ENCODE measurements at places on chromosomes 6 and 20.

DNA sequence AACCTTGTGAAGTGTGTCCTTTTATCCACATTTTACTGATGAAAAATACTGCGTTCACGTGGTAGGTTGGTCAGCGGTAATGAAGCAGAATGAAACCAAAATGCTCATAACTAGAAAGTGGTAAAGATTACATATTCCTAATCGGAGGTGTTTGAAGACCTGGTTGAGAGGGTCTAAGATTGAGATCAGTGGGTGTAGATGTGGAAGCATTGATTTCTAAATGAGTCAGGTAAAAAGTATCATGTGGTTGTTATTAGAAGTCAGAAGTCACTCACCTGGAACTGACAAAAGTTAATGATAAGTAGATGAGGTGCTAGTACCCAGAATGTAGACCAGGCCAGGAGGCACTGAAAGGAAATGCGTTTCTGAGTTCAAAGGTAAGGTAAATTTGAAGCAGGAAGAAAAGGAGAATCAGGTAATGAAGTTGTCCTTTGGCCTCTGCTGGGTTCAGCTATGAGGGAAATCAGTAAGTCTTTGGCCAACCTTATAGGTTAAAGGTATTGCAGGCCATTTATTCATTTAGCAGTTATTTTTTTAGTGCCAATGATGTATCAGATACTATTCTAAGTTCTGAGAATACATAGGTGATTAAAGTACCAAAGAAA is 31.2 kb downstream of the FAM83B start:
- no peak for DNase-seq

DNA sequence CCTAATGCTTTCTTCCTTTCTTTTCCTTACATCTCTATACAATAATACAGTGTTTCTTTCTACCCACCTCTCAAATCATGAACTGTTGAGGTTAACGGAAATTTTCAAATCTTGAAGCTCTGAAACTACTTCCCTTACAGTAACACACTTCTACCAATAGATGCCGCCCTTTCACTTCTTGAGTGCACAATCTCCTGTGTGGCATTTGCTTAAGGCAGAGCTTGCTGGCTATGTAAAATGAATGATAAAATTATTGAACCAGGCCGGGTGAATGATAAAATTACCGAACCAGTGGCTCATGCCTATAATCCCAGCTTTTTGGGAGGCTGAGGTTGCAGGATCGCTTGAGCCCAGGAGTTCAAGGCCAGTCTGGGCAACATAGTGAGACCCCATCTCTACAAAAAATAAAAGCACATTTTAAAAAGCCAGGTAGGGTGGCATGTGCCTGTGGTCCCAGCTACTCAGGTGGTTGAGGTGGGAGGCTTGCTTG is 56.8 kb downstream of the KCNS1 start:
- DNase-seq, result peak; percentile 67

- no peak for DNase-seq
Measured at GRCh38 chr6:44576132-44576631, 188.7 kb downstream of the CDC5L start.

GRCh38 chr6:11789744-11790143 is 11.1 kb upstream of the ADTRP start:
- no peak for DNase-seq

- DNase-seq, result no peak
Measured at GRCh38 chr20:59788196-59788735, 145.2 kb downstream of the SYCP2 start.

DNA sequence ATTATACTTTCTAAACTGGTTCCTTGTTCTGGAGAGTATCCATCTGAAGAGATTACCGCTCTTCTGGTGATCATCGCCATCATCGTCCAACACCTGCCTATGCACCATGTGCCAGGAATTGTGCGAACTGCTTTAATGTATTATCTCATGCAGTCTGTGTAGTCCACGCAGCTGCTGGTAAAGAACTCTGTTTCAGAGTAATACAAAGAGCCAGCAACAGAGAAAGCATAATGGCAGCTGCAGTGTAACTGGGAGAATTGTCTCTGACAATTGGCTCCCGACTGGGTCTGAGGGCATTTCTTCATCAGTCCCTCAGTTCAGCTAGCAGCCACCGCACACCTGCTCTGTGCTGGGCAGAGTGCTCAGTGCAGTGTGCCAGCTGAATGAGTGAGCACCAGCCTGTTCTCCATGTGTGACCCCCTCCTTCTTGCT is 383.4 kb downstream of the GRIK2 start:
- DNase-seq, result no peak

DNA sequence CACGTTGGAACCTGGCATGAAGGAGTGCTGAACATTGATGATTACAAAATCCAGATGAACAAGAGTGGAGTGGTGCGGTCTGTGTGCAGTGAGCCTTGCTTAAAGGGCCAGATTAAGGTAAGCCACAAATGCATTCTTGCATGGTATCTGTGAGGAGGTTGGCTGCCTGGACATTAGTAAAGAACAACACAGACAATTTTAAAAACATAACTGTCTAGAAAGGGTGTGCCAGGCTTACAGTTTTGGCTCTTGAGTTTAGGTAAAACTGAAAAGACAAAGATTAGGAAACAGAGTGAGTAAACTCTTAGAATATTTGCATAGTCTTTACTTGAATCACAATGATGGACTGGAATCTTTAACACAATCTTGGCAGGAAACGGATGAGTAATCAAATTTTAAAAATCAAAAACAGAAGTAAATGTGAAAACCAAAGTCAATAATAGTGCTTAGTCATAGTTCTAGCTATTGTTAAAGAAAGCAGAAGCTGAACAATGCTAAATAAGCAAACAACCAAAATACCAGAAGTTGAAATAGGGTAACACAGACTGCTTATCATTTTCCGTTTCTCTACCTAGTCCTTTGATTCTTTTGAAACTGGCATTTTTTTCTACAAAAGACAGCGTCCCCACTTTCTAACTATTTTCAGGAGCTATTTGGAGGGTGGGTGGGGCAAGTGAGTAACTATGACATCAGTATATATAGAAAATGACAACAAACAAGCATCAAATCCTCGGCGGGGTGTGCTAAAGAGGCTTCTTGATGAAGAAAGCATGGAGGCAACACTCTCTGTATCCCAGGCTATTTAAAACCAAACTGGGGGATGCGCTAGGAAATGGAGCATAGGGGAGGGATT is 185.8 kb upstream of the RAB32 start:
- DNase-seq, result no peak

- no peak for DNase-seq
Measured at GRCh38 chr6:46453741-46454316, 37.4 kb downstream of the RCAN2 start.

- DNase-seq, result no peak
Measured at GRCh38 chr20:49595811-49596561, 28.0 kb upstream of the PTGIS start.

- DNase-seq, result no peak
Measured at GRCh38 chr6:46648869-46649492, 3.6 kb downstream of the CYP39A1 start.

- no peak for DNase-seq
Measured at GRCh38 chr6:129679275-129679674, 30.7 kb downstream of the ARHGAP18 start.

- no peak for DNase-seq
Measured at GRCh38 chr6:148240861-148241477, 101.7 kb upstream of the SASH1 start.

Data from SK-N-DZ (cell line).